ENCODE measurements at places on chromosomes 16 and 17.

DNA sequence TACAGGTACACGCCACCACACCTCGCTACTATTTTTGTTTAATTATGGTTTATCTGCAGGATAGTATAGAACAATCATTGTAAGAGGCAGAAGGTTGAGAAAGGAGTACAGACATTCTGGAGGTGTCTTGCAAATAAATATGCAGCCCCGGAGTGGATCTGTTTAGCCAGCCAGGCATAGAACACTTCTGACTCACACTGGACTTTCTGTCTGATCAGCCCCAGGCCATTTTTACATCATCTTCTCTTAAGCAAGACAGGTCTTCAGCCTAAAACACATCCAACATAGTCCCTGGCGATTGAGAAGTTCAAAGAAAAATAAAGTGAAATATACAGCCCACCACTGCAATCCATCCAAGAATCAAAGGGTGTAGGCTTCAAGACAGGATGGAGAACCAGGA, 81.4 kb downstream of the XYLT1 start:
- no peak for DNase-seq

DNA sequence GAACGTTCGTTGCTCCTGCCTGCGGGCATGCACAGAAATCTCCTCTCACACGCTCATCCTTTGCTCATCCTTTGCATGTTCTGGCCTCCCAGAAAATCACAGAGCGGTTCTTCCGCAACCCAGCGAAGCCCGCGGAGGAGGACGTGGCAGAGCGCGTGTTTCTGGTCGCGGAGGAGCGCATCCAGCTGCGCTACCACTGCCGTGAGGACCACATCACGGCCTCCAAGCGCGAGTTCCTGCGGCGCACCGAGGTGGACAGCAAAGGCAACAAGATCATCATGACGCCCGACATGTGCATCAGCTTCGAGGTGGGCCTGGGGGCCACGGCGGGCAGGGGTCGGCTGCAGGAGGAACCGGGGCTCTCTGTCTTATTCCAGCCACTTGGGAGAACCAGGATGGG, 9.6 kb upstream of the KATNB1 start:
- no peak for DNase-seq

GRCh38 chr17:60388742-60389141, 3.2 kb downstream of the USP32 start:
- DNase-seq = no peak

- no peak for DNase-seq
These were observed 32.1 kb downstream of the CDK5RAP3 start for GRCh38 chr17:48002916-48003416.

DNA sequence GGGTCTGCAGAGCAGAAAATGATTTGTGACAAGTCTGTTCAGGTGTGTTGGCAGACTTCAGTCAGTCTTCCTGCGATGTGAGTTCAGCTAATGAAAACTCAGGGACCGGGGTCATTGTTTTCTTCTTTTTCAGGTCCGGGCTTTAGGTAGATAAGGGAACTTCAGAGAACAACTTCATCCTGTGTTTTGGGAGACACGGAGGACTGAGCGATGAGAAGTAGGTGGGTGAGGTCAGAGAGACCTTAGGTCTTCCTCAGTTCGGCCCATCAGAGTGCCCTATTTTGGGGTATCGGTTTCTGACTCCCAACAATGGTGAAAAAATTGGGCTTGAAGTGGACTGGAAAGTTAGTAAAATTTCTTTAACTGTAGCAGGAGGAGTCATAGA, 88.9 kb upstream of the ATF7IP2 start:
- DNase-seq = no peak

DNA sequence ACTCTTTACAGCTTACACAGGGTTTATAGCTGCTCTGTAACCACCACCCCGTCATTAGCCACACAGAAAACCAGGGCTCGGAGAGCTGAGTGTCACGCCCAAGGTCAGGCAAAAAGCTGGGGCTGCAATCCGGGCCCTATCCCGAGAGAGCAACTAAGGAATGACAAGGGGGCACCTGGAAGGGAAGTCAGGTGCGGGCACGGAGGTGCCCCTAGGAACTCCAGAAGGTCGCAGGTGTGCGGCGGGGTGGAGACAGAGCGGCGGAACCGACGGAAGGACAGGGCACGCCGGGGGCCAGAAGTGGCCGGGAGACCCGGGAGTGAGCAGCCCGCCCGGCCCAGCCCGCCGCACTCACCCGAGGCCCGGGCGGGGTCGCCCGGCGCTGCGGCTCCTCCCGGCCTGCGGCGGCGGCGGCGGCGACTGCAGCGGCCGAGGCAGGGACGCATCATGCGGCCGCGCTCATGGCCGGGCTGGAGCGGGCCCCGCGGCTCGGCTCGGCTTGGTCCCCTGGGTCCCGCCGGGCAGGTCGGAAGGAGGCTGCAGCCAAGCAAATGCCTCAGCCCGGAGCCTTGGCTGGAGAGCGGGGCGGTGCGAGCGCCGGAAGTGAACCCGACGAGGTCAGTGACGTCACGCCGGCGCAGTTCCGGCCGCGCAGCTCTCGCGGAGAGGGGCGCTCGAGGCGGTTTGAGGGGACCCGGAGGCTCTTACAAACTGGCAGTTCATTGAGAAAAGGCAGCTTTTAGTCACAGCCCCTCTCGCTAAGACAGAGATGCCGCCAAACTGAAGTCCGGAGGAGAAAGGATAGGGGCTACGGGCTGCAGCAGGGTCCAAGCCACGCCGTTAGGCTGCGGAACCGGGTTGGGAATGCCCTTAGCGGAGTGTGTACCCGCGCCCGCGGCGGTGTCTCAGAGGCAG, at the start of gene ZDHHC7:
Gene ZDHHC7, minus strand, starts transcription at position 605 of the 915 bp plus-strand sequence. CDS start 20,917 bp downstream, outside the sequence.
- peak; percentile 72 for DNase-seq
